ENCODE measurements at places on chromosomes 4 and X.

GRCh38 chr4:188374871-188375270 is 235.6 kb downstream of the TRIML1 start:
- no peak for DNase-seq

- no peak for DNase-seq
These were observed 233.5 kb downstream of the DCTD start for GRCh38 chr4:182683661-182684060.

DNA sequence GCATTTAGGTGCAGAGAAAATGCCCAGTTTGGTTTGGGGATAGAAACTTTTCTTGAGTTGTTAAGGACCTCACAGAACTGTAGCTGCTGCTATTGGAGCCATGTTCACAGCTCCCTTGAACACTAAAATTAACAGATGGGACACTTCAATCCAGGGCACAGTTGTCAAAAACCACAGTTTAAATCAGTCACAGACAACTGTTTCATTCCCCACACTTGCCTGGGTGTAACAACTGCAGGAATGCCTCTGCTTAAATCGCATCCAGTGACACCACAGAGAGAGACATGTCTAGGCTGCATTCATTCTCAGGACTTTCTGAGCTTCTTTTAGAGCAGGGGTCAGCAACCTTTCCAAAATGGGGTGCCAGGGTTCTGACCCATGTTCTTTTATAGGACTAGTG is 12.7 kb upstream of the CAPN6 start:
- no peak for DNase-seq

DNA sequence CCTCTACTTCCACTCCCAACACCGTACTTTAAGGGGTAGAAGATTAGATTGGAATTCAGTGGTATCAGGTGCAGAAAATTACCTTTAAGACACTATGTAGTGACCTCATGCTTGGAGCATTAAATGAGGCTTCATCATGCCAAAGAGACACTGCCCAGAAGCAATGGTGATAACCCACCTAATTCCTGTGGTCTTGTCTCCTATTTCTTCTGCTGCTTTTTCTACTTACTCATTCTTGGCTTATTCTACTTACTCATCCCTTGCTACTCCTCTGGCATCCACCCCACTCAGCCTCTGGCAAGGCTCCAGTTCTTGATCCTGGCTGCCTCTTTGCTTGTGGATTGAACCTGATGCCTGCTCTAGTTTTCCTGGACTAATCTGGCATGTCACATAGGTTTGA is 62.3 kb upstream of the ADAMTS3 start:
- DNase-seq, result no peak

DNA sequence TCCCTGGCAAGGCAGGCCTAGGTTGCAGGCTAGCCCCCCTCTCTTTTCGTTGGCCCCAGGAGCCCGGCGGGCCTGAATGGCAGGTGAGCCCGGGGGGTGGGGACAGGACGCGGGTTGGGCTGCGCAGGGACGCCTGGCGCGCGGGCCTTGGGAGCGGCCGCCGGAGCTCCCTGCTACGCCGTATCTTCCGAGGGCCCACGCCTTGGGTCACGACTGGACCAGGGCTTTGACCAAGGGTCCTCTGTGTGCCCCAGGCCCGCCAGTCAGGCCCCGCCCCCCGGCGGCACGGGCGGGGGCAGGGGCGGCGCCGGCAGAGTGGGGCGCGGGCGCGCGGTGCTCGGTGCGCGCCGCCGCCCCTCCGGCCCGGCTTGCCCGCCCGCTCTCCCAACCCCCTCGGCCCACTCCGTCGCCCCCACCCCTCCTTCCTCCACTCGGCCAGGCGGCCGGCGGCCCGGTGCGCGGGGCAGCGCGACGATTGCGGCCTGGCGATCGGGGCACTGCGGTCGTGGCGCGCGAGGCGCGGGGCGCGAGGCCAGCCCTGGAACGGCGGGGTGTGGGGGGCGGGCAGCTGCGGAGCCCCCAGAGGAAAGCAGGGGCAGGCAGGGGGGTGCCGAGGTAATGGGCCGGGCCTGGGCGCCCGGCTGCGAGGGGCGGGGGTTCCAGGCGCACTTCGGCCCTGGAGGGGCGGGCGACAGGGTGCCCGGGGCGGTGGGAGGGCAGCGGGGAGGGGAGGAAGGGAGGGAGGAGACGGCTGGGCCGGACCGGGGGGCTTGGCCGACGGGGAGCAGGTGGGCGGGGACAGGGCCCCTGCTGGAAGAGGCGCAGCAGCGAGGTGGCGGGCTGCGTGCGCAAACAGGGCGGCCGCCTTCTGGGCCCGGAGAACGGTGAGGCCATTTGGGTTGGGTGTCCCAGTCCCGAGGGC is at the start of gene PRRG3:
Gene PRRG3 (plus strand): TSS at position 798 of the 922 bp plus-strand sequence. CDS start 3,357 bp downstream, outside the sequence.
- DNase-seq, result no peak
